Epithelial cell of proximal tubule (primary cell): ENCODE measurements at places on chromosomes 2 and 18. TPM values are rescaled to one million over a fixed set of nuclear protein-coding genes. Genes with fewer than 3 reads are reported as not detected.

GRCh38 chr2:246489-247144 is 17.2 kb downstream of the SH3YL1 start:
- no peak for DNase-seq

- no peak for DNase-seq
These were observed 1.6 kb downstream of the PRKAG3 start for GRCh38 chr2:218829868-218830451.

DNA sequence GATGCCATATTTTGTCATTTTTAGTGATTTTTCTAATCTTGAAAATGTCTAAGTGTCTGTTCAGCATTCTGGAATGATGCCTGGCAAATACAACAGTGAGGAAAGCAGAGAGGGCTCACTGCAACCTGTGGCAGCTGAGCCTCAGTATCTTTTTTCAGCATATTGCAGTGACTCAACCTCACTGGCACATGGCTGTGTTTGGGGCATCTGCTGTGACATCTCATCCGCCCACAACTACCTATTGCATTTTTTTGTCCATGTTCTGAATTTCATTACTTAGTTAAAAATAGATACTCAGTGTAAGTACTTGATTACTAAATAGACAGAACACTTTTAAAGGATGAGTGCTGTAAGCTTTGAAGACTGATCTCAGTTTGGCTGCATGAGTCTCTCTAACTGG is 10.7 kb downstream of the BABAM2 start:
- no peak for DNase-seq

DNA sequence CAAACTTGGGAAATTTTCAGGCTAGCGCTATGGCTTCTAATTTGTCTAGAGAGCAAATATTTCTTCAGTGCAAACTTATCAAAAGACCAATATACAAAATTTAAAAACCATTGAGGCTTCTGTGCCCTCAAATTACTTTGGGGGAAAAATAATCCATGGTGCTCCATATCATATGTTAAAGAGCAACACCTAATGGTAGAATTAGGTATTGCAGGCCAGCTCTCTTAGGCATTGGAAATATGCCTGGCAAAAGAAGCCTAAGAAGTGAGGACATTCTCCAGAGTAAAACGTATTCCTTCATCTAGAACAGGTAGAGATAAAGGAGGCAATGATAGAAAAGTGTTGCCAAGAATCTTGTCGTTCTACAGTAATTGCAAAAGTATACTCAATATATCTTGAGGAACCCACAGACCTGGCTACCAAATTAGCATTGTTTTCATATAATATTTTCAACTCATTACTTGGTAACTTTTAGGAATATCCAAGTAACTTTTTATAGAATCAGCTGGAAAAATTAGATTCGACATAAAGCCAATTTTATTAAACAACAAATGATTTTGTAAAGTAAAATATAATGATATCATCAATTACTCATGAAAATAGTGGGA is 401.1 kb downstream of the BCL11A start:
- DNase-seq: no peak

GRCh38 chr2:128379021-128380015 is 60.6 kb upstream of the HS6ST1 start:
- no peak for DNase-seq

DNA sequence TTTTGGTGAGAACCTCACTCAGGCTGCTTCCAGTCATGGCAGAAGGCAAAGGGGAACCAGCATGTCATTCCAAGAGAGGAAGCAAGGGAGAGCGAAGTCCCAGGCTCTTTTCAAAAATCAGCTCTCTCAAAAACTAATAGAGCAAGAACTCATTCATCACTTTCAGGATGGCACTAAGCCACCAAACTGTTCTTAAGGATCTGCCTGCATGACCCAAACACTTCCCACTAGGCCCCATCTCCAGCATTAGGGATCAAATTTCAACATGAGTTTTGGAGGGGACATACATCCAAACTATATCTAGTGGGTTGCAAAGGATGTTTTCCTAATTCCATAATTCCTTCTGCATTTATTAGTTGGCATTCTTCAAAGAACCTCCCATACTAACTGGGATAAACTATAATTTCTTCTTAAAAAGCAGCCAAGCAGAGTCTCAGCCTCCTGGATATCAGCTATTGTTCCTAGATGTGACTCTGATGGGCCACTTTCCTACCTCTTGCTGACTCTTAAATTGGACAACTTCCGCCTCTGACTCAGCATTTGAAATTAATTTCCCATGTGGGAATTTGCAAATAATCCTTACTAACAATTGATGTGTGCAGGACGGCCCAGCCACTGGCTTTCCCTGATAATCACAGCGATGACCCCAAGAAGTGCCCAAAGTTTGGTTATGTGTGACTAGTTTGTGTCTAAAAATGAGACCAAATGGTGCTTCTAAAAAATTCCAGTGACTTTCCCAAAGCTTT is 5.5 kb upstream of the REV1 start:
- DNase-seq: no peak

- DNase-seq: no peak
These were observed 160.0 kb downstream of the UBE2E3 start for GRCh38 chr2:181140414-181140813.

GRCh38 chr18:59387687-59388565 is 28.9 kb upstream of the LMAN1 start:
- no peak for DNase-seq

DNA sequence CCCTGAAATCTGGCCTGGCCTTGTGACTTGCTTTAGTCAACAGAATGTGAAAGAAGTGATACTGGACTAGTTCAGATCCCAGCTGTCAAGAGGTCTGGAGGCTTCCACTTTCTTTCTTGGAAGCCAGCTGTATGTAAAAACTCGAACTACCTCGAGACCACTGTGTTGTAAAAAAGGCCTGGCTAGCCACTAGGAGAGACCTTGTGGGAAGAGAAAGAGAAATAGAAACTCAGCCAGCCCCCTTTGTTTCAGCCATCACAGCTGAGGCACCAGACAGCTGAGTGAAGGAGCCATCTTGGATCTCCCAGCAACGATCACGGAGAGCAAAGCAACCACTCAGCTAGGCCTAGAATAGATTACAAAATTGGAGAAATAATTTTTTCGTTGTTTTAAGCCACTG is 324.9 kb upstream of the TCF4 start:
- DNase-seq: no peak

DNA sequence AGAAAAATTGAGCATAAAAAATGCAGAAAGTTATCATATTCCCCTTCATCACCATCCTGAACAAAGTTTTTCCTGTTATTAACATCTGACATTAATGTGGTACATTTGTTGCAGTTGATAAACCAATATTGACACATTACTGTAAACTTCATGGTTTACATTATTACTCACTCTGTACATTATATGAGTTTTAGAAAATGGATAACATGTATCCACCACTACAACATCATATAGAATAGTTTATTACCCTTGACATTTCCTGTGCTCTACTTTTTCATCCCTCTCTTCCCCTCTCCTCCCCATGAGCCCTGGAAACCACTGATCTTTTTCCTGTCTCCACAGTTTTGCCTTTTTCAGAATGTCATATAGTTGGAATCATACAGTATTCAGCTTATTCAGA is 618.6 kb upstream of the TMEFF2 start:
- DNase-seq: no peak

DNA sequence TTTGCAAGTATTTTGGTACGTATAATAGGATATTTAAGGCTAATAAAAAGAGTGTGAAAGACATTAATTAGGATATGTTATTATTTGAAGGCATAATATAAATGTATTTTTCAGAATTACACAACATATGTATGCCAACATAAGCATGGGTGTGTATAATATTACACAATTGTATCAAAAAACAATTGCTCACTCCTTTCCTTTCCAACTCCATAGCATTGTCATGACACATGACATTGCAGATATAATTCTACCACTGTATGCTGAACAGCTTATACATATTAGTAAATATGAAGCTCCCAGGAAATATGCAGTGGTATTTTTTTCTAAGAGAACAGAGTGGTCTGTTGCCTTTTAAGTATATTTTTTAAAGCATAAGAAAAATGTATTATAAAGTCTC is 593.1 kb downstream of the TMX3 start:
- no peak for DNase-seq

DNA sequence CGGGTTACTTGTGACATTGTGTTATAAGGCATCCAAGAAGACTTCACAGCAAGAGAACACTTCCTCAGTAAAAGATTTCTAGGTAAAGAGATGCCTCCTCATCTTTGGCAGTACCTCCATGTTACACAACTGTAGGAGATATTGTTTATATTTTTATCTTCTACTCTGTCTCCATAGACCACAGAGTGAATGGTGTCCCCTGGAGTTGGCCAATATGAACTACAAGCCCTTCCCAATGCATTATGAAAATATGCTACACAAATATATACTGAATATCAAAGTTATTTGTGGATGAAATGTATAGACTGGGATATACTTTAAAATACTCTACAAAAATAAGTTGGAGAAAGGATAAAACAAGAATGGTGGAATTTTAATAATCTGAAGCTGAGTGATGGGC is 46.7 kb downstream of the MBOAT2 start:
- no peak for DNase-seq

DNA sequence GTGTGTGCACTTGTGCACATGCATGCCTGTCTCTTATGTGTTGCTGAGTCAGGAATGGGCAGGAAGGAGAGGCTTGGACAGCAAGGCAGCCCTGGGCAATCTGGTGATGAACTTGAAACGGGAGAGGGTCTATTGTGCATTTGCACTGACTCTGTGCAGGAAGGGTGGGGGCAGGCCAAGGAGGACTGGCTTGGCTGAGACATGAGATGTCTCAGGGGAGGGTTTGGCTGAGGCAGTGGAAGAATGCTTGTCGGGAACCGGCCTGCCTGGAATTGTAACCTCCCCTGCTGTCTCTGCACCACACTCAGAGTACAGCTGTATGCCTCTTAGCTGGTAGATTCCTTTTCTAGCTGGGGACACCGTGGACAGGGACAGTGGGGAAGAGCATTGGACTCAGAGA is 176.1 kb upstream of the TNP1 start:
- DNase-seq: no peak

GRCh38 chr18:13465476-13465875 is 246.9 kb downstream of the LDLRAD4 start:
- DNase-seq: no peak

- DNase-seq: no peak
These were observed 20.8 kb upstream of the MLPH start for GRCh38 chr2:237466211-237466610.

DNA sequence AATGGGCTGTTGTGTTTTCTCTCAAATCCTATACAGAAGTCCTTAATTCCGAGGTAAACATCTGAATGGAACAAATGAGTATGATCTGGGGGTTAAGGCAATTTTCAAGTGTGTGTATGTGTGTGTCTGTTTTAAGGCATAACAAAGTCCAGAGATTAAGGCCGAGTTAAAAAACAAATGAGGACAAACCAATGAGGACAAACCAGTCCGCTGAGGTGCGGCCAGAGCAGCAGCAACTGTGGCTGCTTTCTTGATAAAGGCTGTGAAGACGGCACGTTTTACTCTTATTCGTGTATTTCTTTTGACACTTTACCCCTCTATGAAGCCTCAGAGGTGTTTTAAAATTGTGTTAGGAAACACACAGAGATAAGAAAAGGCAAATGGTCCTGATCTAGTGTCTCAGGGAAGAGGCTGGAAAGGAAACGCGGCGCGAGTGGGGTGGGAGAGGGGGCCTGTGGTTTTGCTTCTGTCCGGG is 495 bp upstream of the GULP1 start:
- DNase-seq: peak; percentile 27

DNA sequence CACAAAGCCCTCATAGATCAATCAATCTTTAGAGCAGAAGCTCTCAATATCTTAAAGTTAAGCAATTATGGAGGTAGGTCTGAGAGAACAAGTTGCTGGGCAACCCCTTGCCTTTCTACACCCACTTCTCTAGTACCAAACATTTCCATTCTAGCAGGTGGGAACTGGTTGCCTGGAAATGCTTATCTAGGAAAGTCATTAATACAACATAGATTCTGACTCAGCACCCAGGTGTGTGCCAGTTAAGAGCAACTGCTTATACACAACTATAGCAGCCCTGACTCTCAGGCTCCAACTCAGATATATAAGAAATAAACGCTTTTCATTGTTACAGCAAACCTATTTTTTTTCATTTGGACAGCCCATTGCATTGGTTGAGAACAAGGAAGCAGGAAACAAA is 237.7 kb downstream of the IRS1 start:
- no peak for DNase-seq

GRCh38 chr2:219877728-219878127 is 250.3 kb downstream of the SLC4A3 start:
- no peak for DNase-seq

USP34 gene
- total RNA-seq: 42.0 and 54.1 TPM in 2 replicates

PID1 gene
- 0.69 and 1.9 TPM in 2 replicates for total RNA-seq

CHRNG gene
- not detected in 2 replicates for total RNA-seq

LRP1B gene
- 0.07 and 0.12 TPM in 2 replicates for total RNA-seq

ASTL gene
- not detected in 2 replicates for total RNA-seq

IL36RN gene
- total RNA-seq: not detected in 2 replicates

SMIM21 gene
- not detected in 2 replicates for total RNA-seq

KANSL3 gene
- total RNA-seq: 24.0 and 30.8 TPM in 2 replicates

CFAP65 gene
- total RNA-seq: 1.1 TPM in 1 of 2 replicates, not detected in the other

PLA2R1 gene
- 1.3 and 3.6 TPM in 2 replicates for total RNA-seq

KYNU gene
- total RNA-seq: 1.3 and 2.0 TPM in 2 replicates
